Thyroid gland (tissue), 4 donors: ENCODE measurements at places on chromosomes 13 and 19. TPM values are rescaled to one million over a fixed set of nuclear protein-coding genes. Genes with fewer than 3 reads are reported as not detected.

DNA sequence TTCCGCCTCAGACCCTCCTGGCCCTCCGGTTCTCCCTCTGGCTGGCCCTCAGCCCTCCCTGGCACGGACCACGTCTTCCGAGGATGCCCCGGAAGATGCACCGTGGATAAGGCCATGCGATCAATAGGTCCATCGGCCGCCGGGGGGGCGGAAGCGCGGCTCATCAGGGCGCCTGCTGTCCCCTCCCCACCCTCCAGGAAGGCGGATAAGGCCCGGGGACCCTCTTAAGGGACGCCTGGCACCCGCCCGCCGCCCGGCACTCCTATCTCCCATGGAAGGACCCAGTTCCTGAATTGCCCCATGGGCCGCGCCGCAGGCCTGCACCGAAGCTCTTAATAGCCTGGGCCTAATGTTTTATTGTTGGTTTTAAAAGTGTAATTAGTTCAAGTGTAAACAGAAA is 46.2 kb upstream of the TCF3 start:
- no peak for DNase-seq

KLK12 gene
- not detected for total RNA-seq

SLC8A2 gene
- total RNA-seq: not detected

DNA sequence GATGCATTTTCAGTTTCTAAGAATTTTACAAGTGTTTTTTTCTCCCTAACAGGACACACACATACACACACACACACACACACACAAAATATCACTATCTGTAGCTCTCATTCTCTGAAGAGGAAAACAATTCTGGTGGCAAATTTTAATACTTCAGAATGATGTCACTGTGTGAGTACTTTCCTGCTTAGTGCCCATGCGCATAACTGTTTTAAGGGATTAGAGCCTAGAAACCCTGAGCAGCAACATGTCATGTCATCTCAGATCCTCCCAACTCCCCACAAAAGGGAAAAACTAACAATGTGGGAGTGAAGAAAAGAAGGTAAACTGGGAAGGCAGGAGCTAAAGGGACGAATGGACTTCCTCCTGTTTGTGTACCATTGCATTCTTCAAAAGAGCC is 401.2 kb downstream of the SPRY2 start:
- no peak for DNase-seq

SELENOV gene
- 4.4 TPM for total RNA-seq

ZNF724 gene
- 3.1 TPM for total RNA-seq

GRCh38 chr13:46043647-46044046 is 8.9 kb downstream of the ZC3H13 start:
- no peak for DNase-seq

DNA sequence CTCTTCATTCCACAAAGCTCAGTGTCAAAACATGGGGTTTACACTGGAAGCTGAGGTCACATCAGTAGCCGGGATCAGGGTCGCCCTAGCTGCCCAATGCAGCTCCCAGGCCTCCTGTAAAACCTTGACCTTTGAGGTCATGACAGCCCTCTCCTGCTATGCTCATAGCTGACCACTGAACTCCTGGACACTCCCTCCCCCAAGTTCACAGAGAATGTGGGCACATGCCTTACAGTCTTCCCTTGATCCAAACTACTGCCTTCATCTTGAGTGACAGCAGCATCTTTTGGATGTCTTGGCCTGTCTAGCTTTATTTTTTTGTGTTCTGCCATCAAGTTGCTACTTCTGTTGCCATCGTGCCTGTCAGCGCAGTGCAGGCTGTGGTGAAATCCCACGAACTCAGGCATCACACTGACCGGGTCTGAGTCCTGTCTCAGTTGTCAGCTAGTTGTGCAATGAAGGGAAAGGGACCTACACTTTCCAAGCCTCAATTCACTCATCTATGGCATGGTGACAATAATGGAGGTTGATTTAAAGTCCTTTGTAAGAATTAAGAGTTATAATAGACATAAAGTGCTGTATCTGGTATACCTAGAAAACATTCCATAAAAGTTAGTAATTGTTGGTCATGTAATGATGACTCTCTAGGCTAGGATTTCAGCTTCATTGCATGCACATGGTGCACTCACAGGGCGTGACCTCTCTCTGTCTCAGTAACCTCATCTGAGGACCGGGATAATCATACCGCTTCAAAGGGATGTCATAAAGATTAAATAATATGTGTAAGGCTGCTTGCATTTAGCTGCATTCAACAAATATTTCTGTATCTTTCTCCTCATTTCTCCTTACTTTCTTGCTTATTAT is 16.4 kb upstream of the ALOX5AP start:
- DNase-seq: no peak

DNA sequence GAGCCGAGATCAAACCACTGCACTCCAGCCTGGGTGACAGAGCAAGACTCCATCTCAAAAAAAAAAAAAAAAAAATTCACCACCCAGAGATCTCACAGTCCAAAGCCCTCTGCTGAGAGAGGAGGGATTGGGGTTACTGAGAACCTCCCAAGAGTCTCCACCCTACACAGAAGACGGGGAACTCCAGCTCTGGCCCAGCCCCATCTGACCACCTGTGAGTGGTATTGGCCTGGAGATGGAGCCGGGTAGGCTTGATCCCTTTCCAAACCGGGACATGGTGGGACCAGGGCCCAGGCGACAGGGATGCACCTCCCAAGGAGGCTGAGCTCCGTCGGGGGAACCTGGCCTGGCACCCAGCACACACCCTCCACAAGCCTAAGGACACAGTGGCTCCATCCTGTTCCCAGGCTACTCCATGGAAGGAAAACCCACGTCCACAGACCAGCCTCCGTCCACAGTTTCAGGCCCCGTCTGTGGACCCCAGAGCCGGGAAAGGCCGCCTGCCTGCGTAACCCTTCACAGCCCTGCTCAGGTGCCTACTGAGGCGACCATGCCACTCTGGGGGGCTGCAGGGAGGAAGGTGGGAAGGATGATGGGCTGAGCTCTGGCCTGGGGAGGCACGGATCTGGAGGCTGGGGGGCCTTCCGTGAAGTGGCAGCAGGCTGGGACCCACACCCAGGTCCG is 1.8 kb downstream of the TMEM259 start:
- no peak for DNase-seq

DNA sequence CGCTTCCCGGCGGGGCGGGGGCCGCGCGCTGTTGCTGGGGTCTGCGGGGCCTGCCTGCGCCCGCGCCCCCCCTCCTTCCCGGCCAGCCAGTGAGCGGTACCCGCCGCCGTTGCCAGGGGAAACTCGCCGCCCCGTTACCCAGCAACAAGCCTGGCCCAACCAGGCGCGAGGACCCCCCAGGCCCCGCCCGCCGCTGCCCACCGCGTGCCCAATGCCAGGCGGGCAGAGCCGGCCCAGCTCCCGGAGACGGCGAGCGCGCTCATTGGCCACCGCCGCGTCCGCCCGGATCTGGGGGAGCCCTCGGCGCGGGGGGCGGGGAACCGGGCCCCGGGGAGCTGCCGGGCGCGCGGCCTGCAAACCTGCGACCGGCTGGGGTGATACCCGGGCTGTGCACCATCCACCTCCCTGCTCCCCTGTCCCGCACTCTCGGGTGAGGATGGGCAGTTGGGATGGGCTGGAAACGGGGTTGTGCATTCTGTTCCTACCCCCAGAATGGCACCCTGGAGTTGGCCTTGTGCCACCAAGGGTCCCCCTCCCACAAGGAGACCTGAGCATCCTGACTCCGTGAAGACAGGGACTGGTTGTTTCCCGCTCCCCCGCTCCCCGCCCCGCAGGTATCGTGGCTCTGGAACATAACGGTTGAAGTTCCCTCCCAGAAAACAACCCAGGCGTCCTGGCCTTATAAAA is 8.8 kb upstream of the BBC3 start:
- DNase-seq: peak; percentile 16

PLPP2 gene
- 6.7 TPM for total RNA-seq

SGTA gene
- 86.8 TPM for total RNA-seq

GRCh38 chr19:40981591-40981990 is 9.5 kb upstream of the CYP2B6 start:
- DNase-seq: no peak

GRCh38 chr19:14510311-14511228 is 7.6 kb downstream of the DNAJB1 start:
- DNase-seq: no peak

GRCh38 chr19:6475321-6476108 is 6.1 kb downstream of the DENND1C start:
- no peak for DNase-seq

DNA sequence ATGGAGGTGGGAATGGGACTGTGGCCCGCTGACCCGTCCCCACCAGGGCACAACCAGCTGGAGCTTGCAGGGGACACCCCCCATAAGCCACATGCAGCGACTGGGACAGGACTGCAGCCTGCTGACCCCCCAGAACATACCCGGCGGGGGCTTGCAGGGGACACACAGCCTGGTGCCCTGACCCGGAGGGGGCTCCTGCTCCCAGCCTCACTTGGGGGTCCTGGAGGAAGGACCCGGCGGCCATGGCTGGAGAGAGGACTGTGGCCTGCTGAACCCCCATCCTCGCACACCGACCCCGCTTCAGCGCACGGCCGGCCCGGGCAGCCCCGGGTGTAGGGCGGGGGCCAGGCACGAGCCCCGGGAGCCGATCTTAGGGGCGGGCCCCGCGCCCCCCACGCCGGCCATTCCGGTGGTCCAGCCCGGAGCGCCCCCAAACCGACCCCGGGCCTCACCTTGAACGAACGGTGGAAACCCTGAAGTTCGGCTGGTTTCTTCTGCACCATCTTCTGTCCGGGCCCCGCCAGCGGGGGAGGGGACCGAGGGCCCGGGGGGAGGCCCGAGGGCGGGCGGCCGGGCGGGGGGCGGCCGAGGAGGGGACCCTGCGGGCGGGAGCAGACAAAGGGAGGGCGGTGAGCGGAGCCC is 574 bp downstream of the MKNK2 start:
- DNase-seq: peak; percentile 30

KLF5 gene
- 37.2 TPM for total RNA-seq

- no peak for DNase-seq
Measured at GRCh38 chr13:39406688-39407087, 196.3 kb downstream of the LHFPL6 start.

DNA sequence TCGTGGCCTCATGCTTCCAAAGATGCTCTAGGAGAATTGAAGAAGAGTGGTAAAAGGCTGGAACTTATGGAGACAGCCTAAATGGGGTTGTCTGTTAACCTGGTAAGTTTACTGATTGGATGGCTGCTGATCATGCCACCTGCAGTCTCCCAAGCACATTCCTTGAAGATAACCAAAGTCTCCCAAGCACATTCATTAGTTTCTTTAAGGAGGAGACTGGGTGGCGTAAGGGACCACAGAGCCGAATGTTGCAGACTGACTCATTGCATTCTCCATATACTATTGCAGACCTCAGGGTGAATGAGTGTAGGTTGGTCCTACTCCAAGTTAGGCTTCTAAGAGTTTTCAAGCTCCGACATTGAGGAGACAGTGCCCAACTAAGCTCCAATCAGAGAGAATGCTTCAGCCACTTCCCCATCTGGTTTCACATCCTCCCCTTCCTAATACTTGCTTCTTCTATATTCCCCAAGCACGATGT is at the start of gene IGFL3:
Gene IGFL3 (minus strand): TSS at position 51 of the 478 bp plus-strand sequence. CDS start 39 bp downstream, at position 12.
- DNase-seq: no peak

GRCh38 chr19:53538378-53539109 is 599 bp downstream of the ZNF331 start:
- peak; percentile 14 for DNase-seq

- DNase-seq: peak; percentile 91
Measured at GRCh38 chr19:19106056-19106551, 32.2 kb downstream of the TMEM161A start.

DNA sequence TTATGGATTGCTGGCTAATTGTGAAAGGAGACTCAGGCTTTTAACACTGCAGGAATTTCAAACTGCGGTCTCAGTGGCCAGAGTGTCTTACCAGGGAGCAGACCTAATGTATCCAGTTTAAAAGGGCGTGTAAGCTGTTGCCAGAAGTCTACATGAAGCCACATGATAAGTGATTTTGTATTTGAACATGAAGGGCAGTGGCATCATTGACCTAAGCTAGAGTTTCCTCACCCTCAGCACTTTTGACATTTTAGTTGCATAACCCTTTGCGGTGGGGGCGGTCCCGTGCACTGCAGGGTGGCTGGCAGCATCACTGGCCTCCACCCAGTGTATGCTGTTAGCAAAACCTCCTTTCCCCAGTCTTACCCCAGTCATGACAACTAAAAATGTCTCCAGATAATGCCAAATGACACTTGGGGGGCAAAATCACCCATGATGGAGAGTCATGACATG is 23.7 kb upstream of the GPR18 start:
- DNase-seq: peak; percentile 28

SCGB2B2 gene
- 1.3 TPM for total RNA-seq

DNA sequence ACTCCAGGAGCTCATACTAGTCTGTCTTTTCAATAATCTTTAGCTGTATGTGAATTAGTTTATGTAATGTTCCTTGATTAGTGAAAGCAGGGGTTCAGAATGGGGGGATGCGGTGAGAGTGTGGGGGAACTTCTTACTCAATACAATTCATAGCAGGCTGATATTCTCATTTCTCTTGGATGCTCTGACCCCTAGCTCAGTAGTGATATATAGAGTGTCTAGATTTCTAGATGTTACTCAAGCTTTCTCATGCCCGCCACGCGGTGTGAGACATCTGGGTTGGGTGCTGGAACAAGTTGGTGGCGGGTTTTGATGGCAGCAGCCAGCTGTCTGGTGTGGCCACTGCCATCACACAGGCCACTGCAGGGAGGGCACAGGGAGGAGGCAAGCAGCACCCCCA is 39.3 kb upstream of the FLT1 start:
- no peak for DNase-seq

ASF1B gene
- 2.6 TPM for total RNA-seq

DNA sequence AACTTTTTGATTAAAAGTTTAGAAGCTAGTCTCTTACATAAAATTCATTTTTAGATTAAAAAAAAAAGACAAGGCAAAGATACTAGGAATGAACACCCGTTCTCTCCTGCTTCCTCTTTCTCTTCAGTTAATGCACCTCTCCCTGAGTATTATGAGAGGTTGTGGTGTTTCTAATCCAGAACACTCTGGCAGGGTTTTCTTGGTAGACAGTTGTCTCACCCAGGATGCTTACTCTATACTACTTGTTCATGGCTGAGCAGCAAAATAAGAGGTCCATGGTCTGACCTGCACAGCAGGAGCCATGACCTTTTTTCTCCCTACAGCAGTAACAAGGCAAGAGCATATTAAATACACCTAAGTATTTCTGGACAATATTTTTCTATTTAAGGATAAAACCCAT is 62.0 kb downstream of the MICU2 start:
- peak; percentile 6 for DNase-seq

DNA sequence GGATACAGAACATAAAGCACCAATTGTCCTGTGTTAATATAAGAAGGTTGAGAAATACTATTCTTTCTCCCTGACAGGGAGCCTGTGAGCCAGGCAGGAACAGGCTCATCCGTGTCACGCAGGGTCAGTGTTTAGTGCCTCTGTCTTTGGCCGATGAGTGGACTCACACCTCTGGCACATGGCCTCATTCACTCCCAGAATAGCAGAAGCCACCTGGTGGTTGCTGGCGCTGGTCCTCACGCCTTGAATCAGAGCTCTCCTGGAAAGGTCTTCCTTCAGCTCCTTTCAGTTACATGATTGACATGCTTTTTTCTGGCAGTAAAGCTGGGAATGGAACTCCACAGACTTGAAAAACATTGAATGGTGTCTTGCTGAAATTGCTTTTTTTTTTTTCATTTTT is 28.1 kb upstream of the SIAH3 start:
- peak; percentile 69 for DNase-seq

GRCh38 chr13:67353941-67354340 is 123.8 kb upstream of the PCDH9 start:
- DNase-seq: no peak

GRCh38 chr13:106426909-106427308 is 108.6 kb downstream of the EFNB2 start:
- DNase-seq: no peak

FLT1 gene
- total RNA-seq: 23.4 TPM

GRCh38 chr19:2327773-2328400 is 499 bp downstream of the LSM7 start:
- peak; percentile 10 for DNase-seq

ZNF575 gene
- not detected for total RNA-seq
